ENCODE measurements at places on chromosomes 16 and 17.

DNA sequence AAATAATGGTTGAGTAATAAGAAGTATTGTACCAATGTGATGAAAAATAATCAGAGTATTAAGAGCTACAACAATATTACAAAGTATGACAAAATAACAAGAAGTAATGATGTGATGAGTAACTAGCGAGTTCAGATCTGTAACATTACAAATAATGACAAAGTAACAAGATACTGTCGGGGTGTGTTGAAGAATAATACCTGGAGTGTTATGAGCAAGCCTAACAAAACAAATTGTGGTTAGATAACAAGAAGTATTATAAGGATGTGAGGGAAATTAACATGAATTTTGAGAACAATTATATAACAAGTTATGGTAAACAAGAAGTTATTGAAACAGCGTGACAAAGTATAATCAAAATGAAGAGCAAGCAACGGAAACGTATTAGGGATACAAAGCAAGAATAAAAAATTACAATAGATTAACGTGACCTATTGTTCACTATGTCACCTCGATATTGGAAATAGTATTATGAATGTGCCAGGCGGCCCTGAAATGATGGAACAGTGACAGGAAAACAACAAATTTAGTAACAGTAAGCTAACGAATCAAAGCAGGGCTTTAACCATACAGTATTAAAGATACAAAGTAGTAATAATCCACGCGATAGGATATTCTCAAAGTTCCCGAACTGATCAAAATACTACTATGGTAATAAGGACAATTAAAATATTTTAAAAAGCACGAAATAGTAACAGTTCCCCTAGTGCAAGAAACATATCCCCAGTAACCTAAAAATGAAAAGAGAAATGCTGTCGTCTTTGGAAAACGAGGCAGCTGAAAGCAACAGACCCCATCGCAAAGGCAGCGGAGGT is 1.6 kb downstream of the TBX4 start:
- no peak for DNase-seq

- no peak for DNase-seq
Measured at GRCh38 chr17:68863091-68863652, 92.0 kb downstream of the ABCA8 start.

- DNase-seq: no peak
Measured at GRCh38 chr17:64150237-64151015, 20.5 kb upstream of the ERN1 start.

DNA sequence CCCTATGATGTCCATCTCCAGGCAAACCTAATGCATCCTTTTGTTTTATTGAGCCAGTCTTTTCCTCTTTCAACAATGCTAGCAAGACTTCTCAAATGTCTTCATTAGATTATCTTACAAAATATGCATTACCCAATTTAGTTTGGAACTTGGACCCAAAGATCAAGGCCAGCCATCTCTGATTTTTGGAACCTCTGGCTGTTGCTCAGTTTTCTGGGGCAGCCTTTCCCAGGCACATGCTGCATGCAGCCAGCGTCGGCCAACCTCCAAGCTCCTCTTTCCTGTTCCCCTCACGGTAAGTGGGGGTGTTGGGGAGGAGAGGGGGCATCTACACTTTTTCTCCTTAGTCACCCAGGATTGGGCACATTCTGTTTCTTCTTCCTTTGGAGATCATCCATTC is 189.3 kb downstream of the PRKCA start:
- DNase-seq: no peak

GRCh38 chr16:10878644-10879501 is 1.9 kb downstream of the CIITA start:
- DNase-seq: no peak

DNA sequence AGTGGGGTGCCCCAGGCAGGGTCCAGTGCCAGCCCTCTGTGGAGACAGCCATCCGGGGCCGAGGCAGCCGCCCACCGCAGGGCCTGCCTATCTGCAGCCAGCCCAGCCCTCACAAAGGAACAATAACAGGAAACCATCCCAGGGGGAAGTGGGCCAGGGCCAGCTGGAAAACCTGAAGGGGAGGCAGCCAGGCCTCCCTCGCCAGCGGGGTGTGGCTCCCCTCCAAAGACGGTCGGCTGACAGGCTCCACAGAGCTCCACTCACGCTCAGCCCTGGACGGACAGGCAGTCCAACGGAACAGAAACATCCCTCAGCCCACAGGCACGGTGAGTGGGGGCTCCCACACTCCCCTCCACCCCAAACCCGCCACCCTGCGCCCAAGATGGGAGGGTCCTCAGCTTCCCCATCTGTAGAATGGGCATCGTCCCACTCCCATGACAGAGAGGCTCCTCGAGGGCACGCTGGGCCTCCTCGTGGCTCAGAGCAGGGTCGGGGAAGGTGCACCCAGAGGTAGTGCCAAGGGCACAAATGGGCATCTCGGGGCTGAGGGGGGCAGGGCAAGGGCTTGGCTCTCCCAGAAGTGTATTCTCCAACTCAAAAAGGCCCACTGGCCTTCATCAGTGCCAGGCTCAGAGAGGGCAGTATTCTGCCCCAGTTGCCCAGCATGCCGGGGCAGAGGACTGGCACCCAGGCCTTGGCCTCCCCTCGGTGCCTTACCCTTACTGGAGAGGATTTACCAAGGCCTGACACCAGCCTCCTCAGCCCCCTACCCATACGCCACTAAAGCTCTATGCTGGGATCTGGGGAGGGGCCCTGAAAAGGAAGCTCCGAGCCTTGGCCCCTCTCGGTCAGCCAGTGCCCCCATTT is at the start of gene CDH5:
Gene CDH5 (plus strand): TSS at position 259 of the 867 bp plus-strand sequence. CDS start 12,647 bp downstream, outside the sequence.
- no peak for DNase-seq

GRCh38 chr16:27572711-27573110 is 22.8 kb downstream of the KATNIP start:
- DNase-seq: no peak

- no peak for DNase-seq
Measured at GRCh38 chr17:19706791-19707727, 9.3 kb downstream of the SLC47A2 start.

DNA sequence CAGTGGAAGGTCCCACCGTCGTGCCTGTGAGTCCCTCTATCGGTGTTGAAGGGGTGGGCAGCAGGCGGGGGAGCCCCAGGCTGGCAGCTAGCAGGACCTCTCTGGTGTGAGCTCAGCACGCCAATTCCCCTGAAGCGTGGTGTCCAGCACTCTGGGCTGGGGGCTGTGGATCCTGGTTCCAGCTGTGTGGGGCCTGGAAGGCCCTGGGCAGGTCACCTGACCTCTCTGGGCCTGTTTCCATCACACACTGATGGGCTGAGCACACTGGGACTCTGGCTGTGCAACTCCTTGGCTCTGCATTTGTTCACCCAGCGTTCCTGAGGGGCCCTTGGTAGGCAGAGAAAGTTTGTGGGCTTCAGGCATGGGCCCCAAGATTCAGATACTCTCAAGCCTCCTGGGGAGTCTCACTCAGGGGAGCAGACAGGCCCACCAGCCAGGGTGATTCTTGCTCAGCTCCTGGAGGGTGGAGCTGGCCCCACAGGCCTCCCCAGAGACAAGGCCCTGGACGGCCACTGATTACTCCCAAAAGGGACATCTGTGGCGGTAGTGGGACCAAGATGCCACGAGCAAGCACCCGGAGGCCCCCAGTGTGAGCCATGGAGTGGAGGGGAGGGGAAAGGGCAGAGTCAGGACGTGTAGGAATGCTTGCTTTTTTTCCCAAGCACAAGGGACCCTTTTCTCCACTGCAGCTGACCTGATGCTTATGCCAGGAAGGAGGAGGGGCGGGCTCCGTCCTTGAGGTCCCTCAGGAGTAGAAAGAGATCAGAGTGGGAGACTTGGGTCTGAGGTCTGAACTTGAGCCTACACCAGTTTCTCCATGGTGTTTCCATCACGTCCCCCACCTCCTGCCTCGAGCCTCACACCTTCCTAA is 8.5 kb downstream of the SCGB1C2 start:
- no peak for DNase-seq

- DNase-seq: no peak
Measured at GRCh38 chr17:80441133-80441578, 26.2 kb downstream of the ENDOV start.

Data from AG04449 (cell line).